Coronary artery (tissue), 2 donors: ENCODE measurements at places on chromosomes 2 and 18.

DNA sequence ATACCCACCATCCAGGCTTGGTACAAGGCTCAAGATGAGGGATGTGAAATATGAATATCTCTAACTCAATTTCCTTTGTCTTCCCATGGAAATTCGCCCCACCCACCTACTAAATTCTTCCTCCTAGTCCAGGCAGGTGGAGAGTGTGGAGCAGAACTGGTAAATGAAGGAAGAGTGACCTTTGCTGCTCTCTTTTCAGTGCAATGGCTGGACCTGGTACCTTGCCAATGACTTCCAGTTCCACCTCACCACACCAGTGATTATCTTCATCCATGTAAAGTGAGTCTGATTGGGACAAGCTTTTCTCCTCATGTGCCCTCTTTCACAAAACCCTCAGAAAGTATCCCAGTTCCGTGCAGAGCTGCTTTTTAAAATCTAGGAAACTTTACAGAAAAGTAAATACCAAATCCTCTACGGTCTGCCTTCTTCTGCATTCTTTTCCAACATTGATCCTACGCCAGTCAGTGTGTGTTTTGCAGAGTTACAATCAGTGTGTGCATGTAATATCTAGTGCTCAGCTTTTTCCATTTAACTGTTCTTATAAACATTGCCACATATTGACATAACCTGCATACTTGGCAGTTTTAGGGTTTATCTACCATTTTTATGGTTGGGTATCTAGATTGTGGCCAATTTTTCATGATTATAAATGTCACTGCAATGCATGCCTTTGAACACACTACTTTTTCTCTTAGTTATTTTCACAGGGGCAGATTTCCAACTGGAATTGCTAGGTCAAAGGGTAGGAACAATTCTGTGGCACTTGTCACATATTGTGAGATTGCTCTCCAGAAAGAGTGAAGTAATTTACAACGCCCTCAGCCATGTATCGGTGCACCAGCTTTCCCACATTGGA is 86.5 kb upstream of the SEC11C start:
- peak; percentile 28 for DNase-seq

DNA sequence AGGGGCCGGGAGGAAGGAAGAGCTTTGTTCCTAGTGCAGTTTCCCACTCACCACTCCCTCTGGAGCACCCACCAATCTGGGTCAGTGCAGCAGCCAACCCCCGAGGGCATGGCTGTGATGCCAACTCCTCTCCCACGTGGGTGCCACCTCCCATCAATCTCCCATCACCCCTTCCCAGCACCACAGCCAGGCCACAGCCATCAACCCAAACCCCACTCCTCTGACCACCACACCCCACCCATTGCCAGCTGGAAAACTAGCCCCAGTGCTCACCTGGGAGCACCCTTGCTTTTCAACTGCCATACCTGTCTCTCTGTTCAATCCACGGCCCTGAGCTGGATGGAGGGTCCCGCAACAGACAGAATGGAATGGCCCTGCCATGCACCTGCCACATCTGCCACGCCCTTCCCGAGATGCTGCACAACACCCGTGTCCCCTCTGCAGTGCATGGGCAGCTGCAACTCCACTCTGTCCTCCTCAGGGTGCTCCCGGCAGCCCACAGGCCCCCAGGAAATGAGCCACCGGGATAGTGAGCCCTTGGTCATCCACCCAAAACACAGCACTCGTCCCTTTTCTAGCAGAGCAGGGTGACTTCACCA is 112.4 kb upstream of the ID2 start:
- DNase-seq, result peak; percentile 49

- peak; percentile 69 for DNase-seq
These were observed 13.4 kb downstream of the GPR35 start for GRCh38 chr2:240638512-240639160.

GRCh38 chr18:66993492-66993891 is 389.6 kb upstream of the CDH19 start:
- DNase-seq, result no peak

- DNase-seq, result no peak
These were observed 6.6 kb downstream of the SOCS6 start for GRCh38 chr18:70295192-70296188.

DNA sequence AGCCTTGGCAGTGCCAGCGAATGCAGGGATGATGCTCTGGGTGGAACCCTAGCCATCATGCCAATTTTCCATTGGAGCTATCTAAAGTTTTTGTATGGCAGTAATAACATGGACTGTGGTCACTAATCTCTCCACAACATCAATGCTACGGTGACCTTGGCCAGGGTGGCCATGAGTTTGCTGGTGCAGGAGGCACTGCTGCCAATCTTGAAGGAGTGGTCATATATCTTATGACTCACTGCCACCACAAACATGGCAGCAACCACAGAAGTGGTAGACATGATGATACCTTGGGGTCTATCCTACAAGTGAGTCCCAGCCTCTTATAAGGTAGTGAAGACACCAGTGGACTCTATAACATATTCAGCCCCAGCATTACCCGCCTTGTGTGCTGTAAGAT is 104.6 kb downstream of the EVA1A start:
- DNase-seq, result no peak

- no peak for DNase-seq
These were observed 44.6 kb downstream of the EMX1 start for GRCh38 chr2:72961853-72962468.

DNA sequence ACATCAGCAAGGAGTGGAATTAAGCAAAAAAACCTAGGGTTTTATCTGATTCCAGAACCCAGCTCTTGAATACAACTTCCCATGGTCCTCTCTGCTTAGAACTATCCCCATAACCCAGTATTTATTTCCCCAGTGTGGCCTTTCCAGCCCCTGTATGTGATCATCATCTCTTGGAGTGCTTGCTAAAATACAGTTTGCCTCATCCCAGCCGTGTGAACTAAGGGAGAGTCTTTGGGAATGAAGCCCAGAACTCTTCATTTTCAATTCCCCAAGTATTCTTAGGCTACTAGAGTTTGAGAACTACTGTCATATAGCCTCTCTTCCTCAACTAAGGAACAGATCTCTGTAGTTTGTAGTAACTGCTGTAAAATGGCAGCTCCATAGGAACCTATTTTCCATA is 173.1 kb downstream of the LCLAT1 start:
- no peak for DNase-seq

- no peak for DNase-seq
These were observed 57.4 kb downstream of the STK39 start for GRCh38 chr2:168189835-168190569.

GRCh38 chr18:48754993-48755473 is 195.7 kb downstream of the SMAD7 start:
- DNase-seq, result no peak

- no peak for DNase-seq
These were observed 211.6 kb downstream of the TCF4 start for GRCh38 chr18:55376387-55376786.

GRCh38 chr2:127694986-127695385 is 6.3 kb upstream of the SFT2D3 start:
- no peak for DNase-seq

- peak; percentile 74 for DNase-seq
These were observed 12.1 kb downstream of the PXDN start for GRCh38 chr2:1731963-1732768.

DNA sequence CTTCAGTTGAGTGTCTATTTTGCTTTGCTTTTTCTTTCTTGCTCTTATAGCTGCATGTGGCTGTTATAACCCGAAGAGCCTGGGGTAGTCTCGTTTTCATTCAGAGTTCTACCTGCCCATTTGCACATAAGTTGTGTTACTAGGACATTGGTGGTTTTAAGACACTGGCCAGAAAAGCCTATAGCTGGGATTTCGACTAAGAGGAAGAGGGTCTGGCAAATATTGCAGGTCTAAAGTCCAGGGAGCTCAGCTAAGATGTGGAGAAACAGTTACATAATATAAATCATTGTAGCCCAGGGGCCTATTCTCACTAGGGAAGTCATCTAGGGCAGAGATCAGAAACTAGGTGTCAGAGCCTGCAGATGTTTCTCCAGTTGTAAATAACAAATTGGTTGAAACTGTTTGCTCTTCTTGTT is 120.8 kb downstream of the BABAM2 start:
- DNase-seq, result no peak

DNA sequence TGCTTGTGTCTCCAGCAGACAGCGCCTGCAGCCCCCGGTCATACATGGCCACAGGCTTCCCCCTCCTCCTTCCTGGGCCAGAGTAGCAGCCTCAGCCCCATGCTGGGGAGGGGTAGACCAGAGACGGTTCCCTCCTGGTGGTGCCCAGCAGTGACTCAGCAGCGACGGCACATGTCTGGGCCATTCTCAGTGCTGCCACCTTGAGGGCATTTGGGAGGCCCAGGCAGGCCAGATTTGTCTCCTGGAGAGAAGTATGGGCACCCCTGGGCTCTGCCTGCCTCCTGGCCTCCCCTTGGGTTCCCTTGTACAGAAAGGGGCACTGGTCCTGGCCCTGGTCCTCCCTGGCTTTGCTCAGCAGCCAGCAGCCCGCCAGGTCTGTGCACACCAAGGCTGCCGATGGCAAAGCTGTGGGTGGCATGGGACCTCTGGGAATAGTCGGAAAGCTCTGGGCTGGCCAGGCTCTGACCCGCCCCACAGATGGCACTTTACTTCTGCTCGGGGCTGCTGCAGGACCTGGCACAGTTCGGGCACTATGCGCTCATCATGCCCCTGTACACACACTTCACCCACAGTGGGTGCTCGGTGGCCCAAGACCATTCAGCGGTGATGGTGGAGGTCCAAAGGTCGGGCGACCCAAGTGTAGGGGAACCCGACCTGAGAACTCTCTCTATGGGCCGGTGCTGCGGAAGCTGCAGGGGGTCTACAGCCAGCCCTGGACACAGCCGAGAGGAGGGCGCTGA is 11.4 kb upstream of the ALPI start:
- no peak for DNase-seq

- peak; percentile 76 for DNase-seq
These were observed 35.4 kb downstream of the FASTKD2 start for GRCh38 chr2:206800506-206801417.
